ENCODE measurements at places on chromosomes 6 and 20. TPM values are rescaled to one million over a fixed set of nuclear protein-coding genes. Genes with fewer than 3 reads are reported as not detected.
A peak's percentile ranks its signal among the peaks of the same experiment; 100 is the strongest.

Gene PRND
- total RNA-seq: not detected

- no peaks in the 10 kb centered on the region for H3K36me3 ChIP-seq
- no peaks in the 10 kb centered on the region for H3K27me3 ChIP-seq
- peak; percentile 60 for DNase-seq
- no peak overlapping the region for H3K27ac ChIP-seq
- H3K4me1 ChIP-seq: peaks cover 15% of the 10 kb centered on the region
- H3K4me3 ChIP-seq: no peak overlapping the region
Observed at GRCh38 chr6:25601800-25602673, 50.0 kb upstream of the SCGN start.

- peaks cover 24% of the 10 kb centered on the region for H3K4me1 ChIP-seq
- H3K4me3 ChIP-seq: no peak overlapping the region
- no peaks in the 10 kb centered on the region for H3K27me3 ChIP-seq
- no peak overlapping the region for H3K27ac ChIP-seq
- peaks cover 24% of the 10 kb centered on the region for H3K36me3 ChIP-seq
- no peak for DNase-seq
Observed at GRCh38 chr6:129632172-129632613, 77.8 kb downstream of the ARHGAP18 start.

DNA sequence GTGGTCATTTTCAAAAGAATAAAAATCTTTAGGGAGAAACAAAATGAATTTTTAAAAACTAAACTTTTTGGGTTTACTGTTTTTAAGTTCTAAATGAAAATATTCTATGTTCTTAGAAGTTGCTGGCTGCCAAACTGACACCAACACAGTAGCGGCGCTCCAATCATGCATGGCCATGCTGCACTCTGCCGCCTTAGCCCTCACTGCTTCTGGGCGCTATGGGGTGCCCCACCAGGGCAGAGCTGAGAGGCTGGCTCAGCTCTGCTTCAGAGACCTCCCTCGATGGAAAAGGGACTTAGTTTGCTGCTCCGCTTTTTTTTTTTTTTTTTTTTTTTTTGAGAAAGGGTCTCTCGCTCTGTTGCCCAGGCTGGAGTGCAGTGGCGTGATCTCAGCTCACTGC lies 20.9 kb downstream of the EZR start:
- H3K4me1 ChIP-seq: peaks cover 63% of the 10 kb centered on the region
- H3K4me3 ChIP-seq: no peak overlapping the region
- no peak for DNase-seq
- H3K36me3 ChIP-seq: no peaks in the 10 kb centered on the region

DNA sequence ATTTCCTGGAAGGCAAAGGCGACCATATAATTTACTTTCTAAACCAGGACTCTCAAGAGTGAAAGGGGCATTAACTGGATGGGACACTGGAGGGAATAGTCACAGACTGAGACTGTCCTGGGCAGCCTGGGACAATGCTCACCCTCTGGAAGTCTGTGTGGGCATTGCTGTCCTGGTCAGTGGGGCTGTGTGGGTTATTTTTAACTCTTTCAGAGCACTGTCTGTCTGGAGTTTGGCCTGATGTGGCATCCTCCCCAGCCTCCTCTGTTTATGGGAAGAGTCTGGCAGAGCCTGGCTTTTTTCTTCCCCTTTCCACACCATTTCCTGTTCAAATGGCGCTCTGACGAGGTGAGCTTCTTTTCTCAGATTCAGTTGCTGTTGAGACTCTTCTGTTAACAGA lies 11.7 kb downstream of the DAAM2 start:
- peaks cover 14% of the 10 kb centered on the region for H3K4me1 ChIP-seq
- H3K27ac ChIP-seq: no peak overlapping the region
- no peak for DNase-seq
- H3K36me3 ChIP-seq: no peaks in the 10 kb centered on the region

GRCh38 chr6:43219119-43219518 lies 10.2 kb downstream of the DNPH1 start:
- no peak for DNase-seq
- H3K36me3 ChIP-seq: peaks cover 3% of the 10 kb centered on the region
- no peak overlapping the region for H3K27ac ChIP-seq
- no peak overlapping the region for H3K4me3 ChIP-seq
- H3K4me1 ChIP-seq: 0 out of 2 replicates have a peak, but pooled peaks cover 2% of the 10 kb centered on the region

Gene DNAH8
- total RNA-seq: not detected

Gene GRIK2
- total RNA-seq: not detected

DNA sequence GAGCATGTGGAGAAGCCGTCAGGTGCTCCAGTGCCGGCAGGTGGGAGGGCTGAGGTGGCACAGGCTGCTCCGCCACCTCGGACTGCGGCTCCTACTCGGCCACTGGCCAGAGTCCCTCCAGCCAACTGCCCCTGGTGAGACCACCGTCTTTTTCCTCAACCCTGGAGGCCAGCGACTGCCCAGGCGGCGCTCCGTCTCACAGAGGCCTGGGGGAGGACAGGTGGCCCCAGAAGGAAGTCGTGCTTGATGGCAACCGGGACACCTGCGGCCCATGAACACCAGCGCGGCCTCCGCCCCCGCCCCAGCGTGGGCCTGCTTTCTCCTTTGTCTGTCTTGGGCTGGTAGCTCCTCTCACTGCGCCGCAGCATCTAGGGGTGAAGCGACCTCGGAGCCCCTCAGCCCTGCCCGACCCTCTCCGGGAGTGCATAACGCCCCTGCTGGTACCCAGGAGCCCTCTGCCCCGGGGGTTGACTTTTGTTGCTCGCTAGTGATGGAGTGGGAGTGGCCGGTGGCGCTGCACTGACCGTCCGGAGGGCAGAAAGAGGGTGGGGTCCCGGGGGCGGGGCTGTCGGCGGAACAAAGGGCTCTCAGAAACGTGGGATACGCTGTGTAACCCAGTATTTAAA lies 706 bp upstream of the TUBB2B start:
- peaks cover 55% of the 10 kb centered on the region for H3K4me1 ChIP-seq
- H3K36me3 ChIP-seq: no peaks in the 10 kb centered on the region

DNA sequence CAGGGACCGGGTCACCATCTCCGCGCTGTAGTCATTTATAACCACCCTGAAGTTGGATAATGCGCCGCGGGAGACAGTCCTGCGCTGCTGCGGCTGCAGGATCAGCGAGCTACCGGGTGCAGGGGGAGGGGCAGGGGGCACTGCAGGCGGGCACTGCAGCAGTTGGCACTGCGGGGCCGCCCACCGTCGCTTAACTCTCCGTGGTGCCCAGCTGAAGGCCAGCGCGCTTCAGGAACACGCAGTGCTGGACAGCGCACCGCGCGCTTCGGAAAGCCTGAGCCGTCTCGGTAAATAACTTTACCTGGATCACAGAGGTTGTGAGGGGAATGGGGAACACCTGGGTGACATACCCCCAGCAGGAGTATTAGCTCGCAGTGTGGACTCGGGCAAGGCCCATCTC lies 12.4 kb upstream of the LRFN2 start:
- H3K27ac ChIP-seq: no peak overlapping the region
- H3K4me1 ChIP-seq: no peaks in the 10 kb centered on the region
- no peak for DNase-seq
- peaks cover 5% of the 10 kb centered on the region for H3K27me3 ChIP-seq
- no peaks in the 10 kb centered on the region for H3K36me3 ChIP-seq
- no peak overlapping the region for H3K4me3 ChIP-seq

GRCh38 chr6:131784561-131784960 lies 23.3 kb upstream of the ENPP1 start:
- DNase-seq: no peak
- no peak overlapping the region for H3K27ac ChIP-seq
- no peak overlapping the region for H3K4me3 ChIP-seq
- no peaks in the 10 kb centered on the region for H3K27me3 ChIP-seq
- H3K4me1 ChIP-seq: peaks cover 37% of the 10 kb centered on the region

DNA sequence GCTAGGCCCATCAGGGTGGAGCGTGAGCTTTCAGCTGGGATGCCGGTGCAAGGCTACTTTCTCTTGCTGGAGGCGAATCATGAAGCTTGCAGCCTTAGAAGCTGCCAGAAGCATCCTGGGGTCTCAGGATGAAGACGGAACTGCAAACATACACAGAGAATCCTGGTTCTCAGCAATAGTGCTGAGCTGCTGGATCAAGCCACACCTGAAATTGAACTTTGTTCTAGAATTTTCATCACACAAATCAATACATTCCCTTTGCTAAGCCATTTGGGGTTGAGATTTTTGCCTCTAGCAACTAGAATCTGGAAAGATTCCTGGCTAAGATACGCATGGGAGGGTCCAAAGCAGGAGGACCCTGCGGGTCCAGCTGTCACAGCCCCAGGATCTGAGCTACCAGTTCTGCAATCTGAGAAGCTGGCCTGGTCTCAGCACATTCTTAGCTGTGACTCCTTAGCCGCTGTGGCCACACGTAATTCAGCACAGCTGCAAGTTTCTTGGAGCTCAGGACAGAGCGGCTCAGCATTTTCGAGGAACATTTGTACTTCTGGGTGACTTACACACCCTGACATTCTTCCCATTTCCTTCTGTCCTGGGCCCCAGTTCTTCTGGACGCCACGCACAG lies 6.6 kb upstream of the ARFGAP1 start:
- no peak for DNase-seq
- H3K4me1 ChIP-seq: peaks cover 48% of the 10 kb centered on the region
- H3K27ac ChIP-seq: no peak overlapping the region

DNA sequence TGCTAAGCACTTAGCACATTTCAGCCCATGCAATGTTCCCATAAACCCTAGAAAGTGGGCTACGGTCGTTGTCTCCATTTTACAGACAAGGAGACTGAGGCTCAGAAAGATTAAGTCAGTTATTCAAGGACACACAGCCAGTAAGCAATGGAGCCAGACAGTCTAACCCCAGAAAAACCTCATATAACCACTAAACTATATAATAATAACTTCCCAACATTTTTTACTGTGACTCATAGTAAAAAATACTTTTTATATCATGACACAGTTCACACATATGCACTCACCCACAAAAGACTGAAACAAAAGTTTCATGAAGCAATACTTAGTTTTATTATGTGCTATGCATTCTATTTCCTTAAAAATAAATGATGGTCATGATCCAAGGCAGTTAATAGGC lies 66.2 kb upstream of the EYA2 start:
- peaks cover 2% of the 10 kb centered on the region for H3K4me1 ChIP-seq
- H3K27me3 ChIP-seq: peaks cover 46% of the 10 kb centered on the region
- no peak for DNase-seq
- no peak overlapping the region for H3K27ac ChIP-seq
- no peak overlapping the region for H3K4me3 ChIP-seq

GRCh38 chr6:26065952-26066380 lies 21.3 kb upstream of the HFE start:
- H3K27ac ChIP-seq: peak overlapping the region; percentile 71
- H3K27me3 ChIP-seq: no peaks in the 10 kb centered on the region
- H3K36me3 ChIP-seq: no peaks in the 10 kb centered on the region
- H3K4me3 ChIP-seq: 0 out of 2 replicates have a peak overlapping the region, but pooled peaks have one; percentile 16

DNA sequence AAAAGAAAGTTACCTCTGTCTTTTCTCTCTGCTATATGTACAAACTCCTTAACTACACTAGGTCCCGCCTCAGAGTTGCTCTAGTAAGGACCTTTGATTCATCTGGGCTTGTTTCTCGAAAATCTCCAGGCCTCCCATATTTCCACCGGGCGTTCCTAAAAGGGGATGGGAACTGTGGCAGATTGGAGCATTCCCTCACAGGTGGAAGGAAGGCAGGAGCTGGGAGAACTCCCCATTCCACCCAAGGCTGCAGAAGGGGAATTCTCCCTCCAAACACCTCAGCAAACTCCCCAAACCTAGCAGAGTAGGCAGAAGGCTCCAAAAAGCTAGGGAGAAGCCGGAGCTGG lies 1.6 kb upstream of the TFAP2A start:
- no peaks in the 10 kb centered on the region for H3K4me1 ChIP-seq
- no peak for DNase-seq
- peaks cover 24% of the 10 kb centered on the region for H3K27me3 ChIP-seq
- no peak overlapping the region for H3K27ac ChIP-seq
- H3K4me3 ChIP-seq: no peak overlapping the region

DNA sequence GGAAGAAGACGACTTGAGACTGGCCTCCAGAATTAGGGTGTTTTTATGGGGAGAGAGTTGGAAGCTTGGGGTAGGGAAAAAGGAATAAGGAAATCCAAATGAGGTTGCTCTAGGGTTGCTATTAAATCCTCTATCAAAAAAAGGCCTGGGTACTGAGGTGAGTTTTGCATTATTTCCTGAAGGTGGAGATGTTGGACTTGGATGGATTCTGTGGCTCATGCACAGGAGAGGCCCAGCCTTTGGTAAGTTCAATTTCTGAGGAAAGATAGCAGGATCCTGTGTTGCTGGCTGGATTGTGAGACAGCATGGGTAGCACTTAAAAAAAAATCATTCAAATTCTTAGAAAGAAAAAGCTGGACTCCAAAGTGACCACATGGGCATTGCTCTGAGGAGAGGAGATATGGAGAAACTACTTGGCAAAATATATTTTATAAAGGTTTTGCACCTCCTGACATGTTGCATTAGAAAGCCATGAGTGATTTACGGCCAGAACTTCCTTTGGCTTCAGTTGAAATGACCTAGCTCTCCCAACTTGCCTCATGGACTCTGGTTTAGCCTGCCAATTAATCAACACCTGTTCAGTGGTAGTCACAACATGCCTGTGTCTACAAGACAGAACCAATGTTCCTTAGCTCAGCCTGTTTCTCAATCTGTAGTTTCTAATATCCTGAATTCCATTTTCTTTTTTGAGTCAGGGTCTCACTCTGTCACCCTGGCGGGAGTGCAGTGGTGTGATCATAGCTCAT lies 152.1 kb upstream of the RALGAPA2 start:
- no peaks in the 10 kb centered on the region for H3K36me3 ChIP-seq
- H3K27me3 ChIP-seq: no peaks in the 10 kb centered on the region

GRCh38 chr6:44041461-44042260 lies 85.6 kb downstream of the MRPL14 start:
- H3K27me3 ChIP-seq: peaks cover 1% of the 10 kb centered on the region
- no peak overlapping the region for H3K27ac ChIP-seq
- H3K4me1 ChIP-seq: peaks cover 51% of the 10 kb centered on the region
- no peaks in the 10 kb centered on the region for H3K36me3 ChIP-seq
- no peak overlapping the region for H3K4me3 ChIP-seq
- no peak for DNase-seq

GRCh38 chr6:154386848-154387717 lies 30.5 kb upstream of the IPCEF1 start:
- H3K27ac ChIP-seq: no peak overlapping the region
- H3K4me1 ChIP-seq: peaks cover 21% of the 10 kb centered on the region
- DNase-seq: peak; percentile 87
- no peaks in the 10 kb centered on the region for H3K27me3 ChIP-seq

GRCh38 chr6:60952500-60952899 lies 1333.5 kb downstream of the KHDRBS2 start:
- H3K27me3 ChIP-seq: no peaks in the 10 kb centered on the region
- no peaks in the 10 kb centered on the region for H3K36me3 ChIP-seq
- no peak for DNase-seq
- H3K4me1 ChIP-seq: no peaks in the 10 kb centered on the region

Gene CSE1L
- 258 TPM for total RNA-seq

GRCh38 chr6:55469951-55470366 lies 109.0 kb downstream of the HMGCLL1 start:
- no peaks in the 10 kb centered on the region for H3K27me3 ChIP-seq
- H3K27ac ChIP-seq: no peak overlapping the region
- no peak for DNase-seq
- H3K36me3 ChIP-seq: no peaks in the 10 kb centered on the region
- H3K4me3 ChIP-seq: no peak overlapping the region
- no peaks in the 10 kb centered on the region for H3K4me1 ChIP-seq

Gene RNF39
- total RNA-seq: 0.13 TPM

- no peaks in the 10 kb centered on the region for H3K36me3 ChIP-seq
- no peak overlapping the region for H3K27ac ChIP-seq
- H3K4me1 ChIP-seq: peaks cover 73% of the 10 kb centered on the region
- no peak overlapping the region for H3K4me3 ChIP-seq
- DNase-seq: peak; percentile 28
- no peaks in the 10 kb centered on the region for H3K27me3 ChIP-seq
Observed at GRCh38 chr6:53055873-53056272, 9.3 kb upstream of the FBXO9 start.

Data from HepG2 (cell line).